ENCODE measurements at places on chromosomes 1 and 21. TPM values are rescaled to one million over a fixed set of nuclear protein-coding genes. Genes with fewer than 3 reads are reported as not detected.
A peak's percentile ranks its signal among the peaks of the same experiment; 100 is the strongest.

DNA sequence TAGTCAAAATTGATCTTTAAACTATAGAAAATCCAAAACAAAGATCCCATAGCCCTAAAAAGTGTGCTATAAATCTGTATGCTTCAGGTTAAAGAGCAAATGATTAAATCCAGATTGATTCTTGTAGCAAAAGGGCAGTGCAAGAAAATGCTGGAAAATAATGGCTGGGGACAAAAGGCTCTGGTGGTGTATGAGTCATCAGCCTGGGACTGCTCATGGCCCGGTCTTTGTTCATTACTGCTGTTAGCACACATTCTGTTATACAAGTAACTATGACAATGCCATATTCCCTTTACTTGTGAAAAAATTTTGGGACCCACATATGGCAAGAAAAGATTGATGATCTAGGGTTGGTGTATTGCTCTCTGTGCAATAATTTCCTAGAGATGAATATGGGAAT, 89.1 kb downstream of the RWDD3 start:
- DNase-seq, result peak; percentile 61

KRTAP20-2 gene
- not detected for total RNA-seq

GRCh38 chr1:167720965-167721616, 691 bp upstream of the MPZL1 start:
- DNase-seq, result no peak

DNA sequence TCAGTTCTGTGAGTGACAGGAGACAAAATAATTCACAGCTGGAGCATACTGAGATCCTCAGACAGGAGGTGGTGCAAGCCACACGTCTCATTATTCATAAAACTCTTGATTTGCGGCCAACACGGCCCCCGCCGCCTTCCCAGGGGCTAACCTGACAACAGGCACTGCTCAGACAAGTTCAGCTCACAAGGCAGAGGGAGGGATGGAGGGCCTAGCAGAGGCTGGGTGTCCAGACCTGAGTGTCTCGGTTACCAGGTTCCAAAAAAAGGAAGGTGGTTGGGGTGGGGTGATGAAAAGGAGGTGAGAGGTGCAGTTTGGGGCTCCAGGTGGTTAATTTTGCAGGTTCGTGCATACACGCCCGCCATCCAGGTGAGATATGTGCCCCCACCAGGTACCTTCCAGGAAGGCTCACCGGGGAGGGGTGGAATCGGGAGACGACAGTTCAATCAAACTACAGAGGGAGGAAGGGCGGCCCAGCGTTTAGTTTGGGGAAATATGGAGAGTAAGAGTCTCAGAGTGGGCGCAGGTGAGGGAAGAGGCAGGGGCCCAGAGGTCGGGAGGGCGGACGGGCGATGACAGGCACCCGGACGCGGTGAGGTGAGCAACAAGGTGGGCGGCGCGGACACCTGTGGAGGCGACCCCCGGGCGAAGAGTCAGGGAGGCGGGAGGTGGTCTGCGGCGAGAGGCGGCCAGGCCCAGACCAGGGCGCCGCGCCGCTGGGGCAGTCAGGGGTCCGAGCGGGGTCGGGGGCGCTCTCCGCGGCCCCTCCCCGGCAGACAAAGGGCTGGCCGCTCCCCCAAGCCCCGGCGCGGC, 629 bp downstream of the CTNNBIP1 start:
- no peak for DNase-seq

DNA sequence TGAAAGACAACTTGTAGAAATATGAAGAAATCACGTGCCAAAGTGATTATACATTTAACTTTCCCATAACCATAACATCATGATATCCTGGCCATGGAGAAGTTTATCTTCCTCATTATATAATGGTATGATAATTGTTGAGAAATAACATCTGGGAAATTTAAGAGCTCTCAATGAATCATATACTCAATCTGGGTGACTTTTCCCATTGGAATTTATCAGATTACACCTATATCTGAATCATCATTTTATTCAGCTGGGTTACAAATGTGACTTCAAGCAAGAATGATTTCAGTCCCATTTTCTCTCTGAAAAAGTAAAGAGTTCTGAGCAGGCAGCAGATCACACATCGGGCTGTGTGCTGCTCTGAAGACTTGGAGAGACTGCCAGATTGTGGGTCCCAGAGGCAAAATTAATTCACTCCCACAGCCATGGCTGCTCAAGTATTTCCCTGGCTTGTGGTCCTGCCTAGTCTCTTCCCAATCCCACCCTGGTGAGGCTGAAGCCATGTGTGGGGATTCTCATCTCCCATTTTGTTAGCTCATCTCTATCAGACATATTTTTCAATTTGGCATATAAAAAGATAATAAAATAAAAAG, 278.0 kb downstream of the MRPL39 start:
- DNase-seq, result no peak

DNA sequence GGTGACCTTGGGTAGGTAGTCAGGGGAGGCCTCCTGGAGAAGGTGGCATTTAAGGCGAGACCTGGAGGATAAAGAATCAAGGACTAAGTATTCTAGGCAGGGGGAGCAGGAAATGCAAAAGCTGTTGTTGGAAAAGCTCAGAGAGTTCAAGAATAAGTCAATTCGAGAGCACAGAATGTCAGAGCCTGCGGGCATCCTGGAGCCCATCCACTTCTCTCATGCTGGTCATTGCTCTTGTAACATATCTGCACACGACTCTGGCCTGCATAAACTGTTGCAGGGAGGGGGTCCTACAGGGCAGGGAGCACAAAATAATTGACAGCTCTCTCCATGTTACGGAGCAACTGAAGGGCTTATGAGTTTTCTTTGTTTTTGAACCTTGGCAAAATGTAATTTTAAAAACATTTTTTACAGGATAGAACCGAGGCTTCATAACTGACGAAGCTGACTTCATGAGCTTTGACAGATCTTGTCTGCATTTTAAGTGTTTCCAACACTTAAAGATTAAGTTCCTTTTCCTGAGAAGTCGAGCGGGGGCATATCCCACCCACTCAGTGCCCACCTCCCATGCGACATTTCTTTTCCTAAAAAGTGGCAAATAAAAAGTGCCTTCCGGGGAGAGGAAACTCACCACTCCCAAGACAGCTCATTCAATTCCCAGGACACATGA, 4.2 kb downstream of the PLA2G5 start:
- DNase-seq, result peak; percentile 58

Measured in right atrium auricular region (tissue), 2 donors.